Neural crest cell (in vitro differentiated cells): ENCODE measurements at places on chromosomes 2 and 18. TPM values are rescaled to one million over a fixed set of nuclear protein-coding genes. Genes with fewer than 3 reads are reported as not detected.
A peak's percentile ranks its signal among the peaks of the same experiment; 100 is the strongest.

DNA sequence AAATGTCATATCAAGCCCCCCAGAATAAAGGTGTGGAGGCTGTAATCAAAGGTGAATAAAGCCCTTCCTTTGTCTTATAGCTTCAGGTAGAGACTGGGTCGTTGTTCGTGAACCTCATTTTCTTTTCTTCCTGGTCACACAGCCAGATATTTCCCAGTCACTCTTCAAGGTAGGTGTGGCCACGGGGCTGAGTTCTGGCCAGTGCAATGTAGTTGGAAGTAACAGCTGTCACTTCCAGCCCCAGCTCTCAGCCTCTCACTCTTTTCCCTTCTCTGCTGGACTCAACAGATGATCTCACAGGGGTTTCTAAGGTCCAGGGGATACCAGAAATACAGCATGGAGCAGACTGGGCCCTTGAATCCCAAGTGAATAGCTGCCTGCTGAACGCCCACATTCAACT lies 15.8 kb upstream of the TRPM8 start:
- no peaks in the 10 kb centered on the region for H3K4me1 ChIP-seq
- peaks cover 50% of the 10 kb centered on the region for H3K27me3 ChIP-seq

DNA sequence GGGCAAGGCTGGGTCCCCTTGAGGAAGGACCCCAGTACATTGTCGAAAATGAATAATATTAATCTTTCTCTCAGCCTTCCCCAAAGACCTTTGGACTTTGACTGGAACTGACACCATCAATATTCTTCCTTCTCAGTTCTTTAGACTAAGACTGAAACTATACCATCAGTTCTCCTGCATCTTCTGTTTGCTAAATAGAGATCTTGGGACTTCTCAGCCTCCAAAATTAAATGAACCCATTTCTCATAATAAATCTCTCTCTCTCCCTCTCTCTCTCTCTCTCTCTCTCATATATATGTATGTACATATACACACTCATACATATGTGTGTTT lies 39.7 kb upstream of the VRK2 start:
- H3K27me3 ChIP-seq = no peaks in the 10 kb centered on the region
- no peak overlapping the region for H3K4me3 ChIP-seq
- no peak for DNase-seq
- H3K4me1 ChIP-seq = no peaks in the 10 kb centered on the region
- H3K27ac ChIP-seq = no peak overlapping the region

GRCh38 chr18:31487246-31488015 lies 10.5 kb upstream of the DSG2 start:
- no peak for DNase-seq
- peak overlapping the region; percentile 24 for H3K27ac ChIP-seq
- no peaks in the 10 kb centered on the region for H3K4me1 ChIP-seq
- no peak overlapping the region for H3K4me3 ChIP-seq

GRCh38 chr2:203177361-203177760 lies 61.5 kb upstream of the CYP20A1 start:
- H3K4me3 ChIP-seq = no peak overlapping the region
- no peak for DNase-seq
- H3K36me3 ChIP-seq = no peaks in the 10 kb centered on the region

DNA sequence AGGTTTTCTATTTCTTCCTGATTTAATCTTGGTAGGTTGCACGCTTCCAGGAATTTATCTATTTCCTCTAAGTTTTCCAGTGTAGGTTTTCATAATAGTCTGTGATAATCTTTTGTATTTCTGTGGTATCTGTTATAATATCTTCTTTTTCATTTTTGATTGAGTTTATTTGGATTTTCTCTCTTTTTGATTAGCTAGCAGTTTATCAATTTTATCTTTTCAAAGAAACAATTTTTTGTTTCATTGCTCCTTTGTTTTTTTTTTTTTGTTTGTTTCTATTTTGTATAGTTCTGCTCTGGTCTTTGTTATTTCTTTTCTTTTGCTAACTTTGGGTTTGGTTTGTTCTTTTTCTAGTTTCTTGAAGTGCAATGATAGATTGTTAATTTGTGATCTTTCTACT lies 51.3 kb downstream of the G6PC2 start:
- H3K4me1 ChIP-seq = no peaks in the 10 kb centered on the region
- no peak overlapping the region for H3K27ac ChIP-seq
- H3K4me3 ChIP-seq = no peak overlapping the region
- DNase-seq = no peak
- H3K27me3 ChIP-seq = no peaks in the 10 kb centered on the region
- peaks cover 14% of the 10 kb centered on the region for H3K36me3 ChIP-seq

- peaks cover 15% of the 10 kb centered on the region for H3K27me3 ChIP-seq
- peak; percentile 76 for DNase-seq
- H3K4me1 ChIP-seq = no peaks in the 10 kb centered on the region
- no peak overlapping the region for H3K27ac ChIP-seq
Measured at GRCh38 chr18:49898421-49898820, 85.1 kb upstream of the ACAA2 start.

DNA sequence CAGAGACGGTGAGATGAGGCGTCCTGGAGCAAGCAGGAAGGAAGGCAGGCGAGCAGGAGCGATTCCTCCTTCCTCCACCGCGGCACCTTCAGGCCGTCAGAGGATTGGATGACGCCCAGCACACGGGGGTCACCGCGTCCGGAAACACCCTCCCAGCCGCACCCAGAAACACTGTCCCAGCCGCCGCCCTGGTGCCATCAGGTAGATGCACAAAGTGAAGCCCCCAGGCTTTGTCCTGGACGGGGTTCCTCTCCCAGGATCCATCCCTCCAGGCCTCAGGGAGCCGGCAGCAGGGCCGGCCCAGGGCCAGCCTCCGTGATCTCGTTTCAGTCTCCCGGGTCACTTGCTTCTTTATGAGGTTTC lies 31.5 kb downstream of the RTP5 start:
- no peak for DNase-seq
- H3K27me3 ChIP-seq = peaks cover 11% of the 10 kb centered on the region
- peaks cover 24% of the 10 kb centered on the region for H3K4me1 ChIP-seq
- peak overlapping the region; percentile 32 for H3K4me3 ChIP-seq

- no peak overlapping the region for H3K4me3 ChIP-seq
- no peak overlapping the region for H3K27ac ChIP-seq
- H3K36me3 ChIP-seq = no peaks in the 10 kb centered on the region
Measured at GRCh38 chr2:19648583-19648982, 253.2 kb downstream of the TTC32 start.

- H3K4me1 ChIP-seq = no peaks in the 10 kb centered on the region
- no peak for DNase-seq
- no peak overlapping the region for H3K4me3 ChIP-seq
- H3K36me3 ChIP-seq = no peaks in the 10 kb centered on the region
- no peaks in the 10 kb centered on the region for H3K27me3 ChIP-seq
- H3K27ac ChIP-seq = no peak overlapping the region
Measured at GRCh38 chr2:229372207-229372606, 101.1 kb upstream of the PID1 start.

DNA sequence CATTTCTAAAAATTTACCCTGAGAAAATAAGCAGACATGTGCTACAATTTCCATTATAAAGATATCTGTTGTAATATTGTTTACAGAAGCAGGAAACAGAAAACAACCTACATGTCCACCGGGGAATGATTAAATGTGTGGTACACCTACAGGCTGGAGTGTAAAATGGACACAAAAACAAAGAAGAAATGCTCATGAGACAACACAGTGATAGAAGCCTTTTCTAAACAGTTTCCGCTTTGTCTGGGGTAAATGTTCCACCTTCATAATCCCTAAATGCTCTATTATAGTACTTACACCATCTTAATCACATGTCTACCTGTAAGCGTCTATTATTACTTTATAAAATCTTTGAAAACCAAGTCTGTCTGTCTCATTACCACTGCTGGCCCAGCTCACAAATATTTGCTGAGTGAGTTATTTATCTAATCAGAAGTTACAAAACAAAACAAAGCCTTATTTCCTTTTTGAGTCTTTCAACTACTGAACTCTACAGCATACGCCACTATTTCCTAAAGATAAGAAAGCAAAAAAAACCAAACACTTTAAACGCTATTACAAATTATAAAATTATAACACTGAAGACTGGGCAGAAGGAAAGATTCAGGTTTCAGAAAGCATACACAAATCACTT lies 95.3 kb downstream of the PIGN start:
- no peaks in the 10 kb centered on the region for H3K4me1 ChIP-seq
- H3K27ac ChIP-seq = no peak overlapping the region
- DNase-seq = no peak
- peaks cover 8% of the 10 kb centered on the region for H3K36me3 ChIP-seq

GRCh38 chr2:107325981-107326786 lies 440.2 kb upstream of the ST6GAL2 start:
- H3K27me3 ChIP-seq = no peaks in the 10 kb centered on the region
- no peak for DNase-seq
- H3K4me1 ChIP-seq = peaks cover 13% of the 10 kb centered on the region
- H3K4me3 ChIP-seq = no peak overlapping the region

DNA sequence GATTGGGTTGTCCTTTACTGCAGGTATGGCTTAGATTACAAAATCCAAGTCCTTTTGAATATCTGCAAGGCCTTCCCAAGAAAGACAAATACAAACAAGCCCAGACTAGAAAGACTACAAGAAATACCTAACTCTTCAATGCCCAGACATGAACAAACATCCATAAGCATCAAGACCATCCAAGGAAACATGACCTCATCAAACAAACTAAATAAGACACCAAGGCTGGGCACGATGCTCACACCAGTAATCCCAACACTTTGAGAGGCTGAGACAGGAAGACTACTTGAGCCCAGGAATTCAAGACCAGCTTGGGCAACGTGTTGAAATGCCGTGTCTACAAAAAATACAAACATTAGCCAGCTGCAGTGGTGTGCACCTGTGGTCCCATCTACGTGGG lies 31.7 kb downstream of the MAP4K3 start:
- H3K27ac ChIP-seq = no peak overlapping the region
- DNase-seq = no peak
- H3K4me3 ChIP-seq = no peak overlapping the region
- H3K4me1 ChIP-seq = peaks cover 51% of the 10 kb centered on the region
- H3K27me3 ChIP-seq = no peaks in the 10 kb centered on the region

DNA sequence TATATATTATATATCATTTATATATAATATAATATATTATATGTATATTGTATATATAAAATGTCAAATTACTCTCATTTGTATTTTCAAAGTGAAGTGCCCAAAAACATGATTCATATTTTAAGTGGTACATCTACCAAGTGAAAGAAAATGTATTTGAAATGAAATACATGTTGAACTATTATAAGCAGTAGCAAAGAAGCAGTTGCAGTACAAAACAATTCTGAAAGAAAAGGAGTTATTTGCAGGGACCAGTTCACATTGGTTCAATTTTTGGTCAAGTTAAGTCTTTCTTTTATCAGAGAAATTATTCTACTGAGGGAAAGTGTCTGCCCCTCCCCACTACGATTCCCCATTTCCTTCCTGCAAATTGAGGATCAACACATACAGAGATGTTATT lies 51.9 kb downstream of the APLF start:
- H3K27ac ChIP-seq = no peak overlapping the region
- H3K36me3 ChIP-seq = no peaks in the 10 kb centered on the region
- no peaks in the 10 kb centered on the region for H3K27me3 ChIP-seq
- no peak overlapping the region for H3K4me3 ChIP-seq
- H3K4me1 ChIP-seq = no peaks in the 10 kb centered on the region

DNA sequence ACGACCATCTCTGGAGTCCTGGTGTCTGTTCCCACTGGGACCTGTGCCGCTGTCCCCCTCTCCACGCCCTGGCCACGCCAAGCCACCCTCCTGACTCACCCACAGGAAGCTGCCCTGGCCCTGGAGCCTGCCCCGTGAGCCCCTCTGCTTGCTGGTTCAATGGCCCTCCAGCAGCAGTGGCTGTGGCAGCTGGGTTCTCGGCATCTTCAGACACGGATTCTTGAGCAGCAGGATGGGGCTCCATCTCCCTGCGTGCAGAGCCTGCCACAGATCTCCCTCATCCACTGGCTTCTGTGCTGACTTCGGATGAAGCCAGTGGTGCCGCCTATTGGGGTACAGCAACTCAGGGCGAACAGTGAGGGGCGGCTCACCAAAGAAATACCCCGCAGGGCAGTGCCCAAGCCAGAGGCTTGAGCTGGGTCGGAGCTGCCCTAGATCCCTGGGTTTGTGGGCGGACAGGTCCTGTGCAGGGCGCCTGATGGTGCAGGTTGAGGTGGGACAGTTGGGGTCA lies 14.0 kb downstream of the CAPN10 start:
- H3K27me3 ChIP-seq = no peaks in the 10 kb centered on the region
- no peaks in the 10 kb centered on the region for H3K36me3 ChIP-seq
- peaks cover 7% of the 10 kb centered on the region for H3K4me1 ChIP-seq
- H3K27ac ChIP-seq = no peak overlapping the region
- no peak for DNase-seq
- no peak overlapping the region for H3K4me3 ChIP-seq

GRCh38 chr18:23871410-23871809 lies 143.1 kb upstream of the TTC39C start:
- H3K4me1 ChIP-seq = no peaks in the 10 kb centered on the region
- no peak overlapping the region for H3K27ac ChIP-seq
- H3K4me3 ChIP-seq = no peak overlapping the region
- H3K36me3 ChIP-seq = no peaks in the 10 kb centered on the region

DNA sequence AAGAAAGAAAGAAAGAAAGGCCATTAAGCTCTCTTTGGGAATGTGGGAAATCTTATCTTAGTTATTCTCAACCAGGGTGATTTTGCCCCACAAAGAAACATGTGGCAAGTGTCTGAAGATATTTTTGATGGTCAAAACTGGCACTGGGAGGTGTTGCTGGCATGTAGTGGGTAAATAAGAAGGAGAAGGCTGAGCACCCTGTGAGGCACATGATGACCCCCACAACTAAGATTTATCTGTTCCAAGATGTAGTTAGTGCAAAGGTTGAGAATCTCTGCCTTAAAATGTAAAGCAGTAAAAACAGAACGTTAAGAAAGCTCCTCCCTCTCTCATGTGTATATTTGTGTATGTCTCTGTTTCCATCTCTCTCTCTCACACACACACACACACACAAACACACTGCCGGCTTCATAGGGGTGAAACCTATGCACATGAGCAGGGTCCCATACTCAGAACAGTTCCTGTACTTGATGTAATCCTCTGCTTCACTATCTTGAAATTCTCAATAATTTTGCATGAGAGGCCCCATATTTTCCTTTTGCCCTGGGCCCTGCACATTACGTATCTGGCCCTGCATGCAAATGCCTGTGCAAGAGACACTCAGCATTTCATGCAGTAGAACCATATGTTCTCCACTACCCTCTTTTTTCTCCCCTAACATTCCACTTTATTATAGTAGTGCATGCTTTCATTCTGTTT lies 94.3 kb downstream of the MREG start:
- no peaks in the 10 kb centered on the region for H3K27me3 ChIP-seq
- no peaks in the 10 kb centered on the region for H3K36me3 ChIP-seq
- H3K4me3 ChIP-seq = no peak overlapping the region
- H3K27ac ChIP-seq = no peak overlapping the region
- DNase-seq = no peak
- peaks cover 42% of the 10 kb centered on the region for H3K4me1 ChIP-seq

DNA sequence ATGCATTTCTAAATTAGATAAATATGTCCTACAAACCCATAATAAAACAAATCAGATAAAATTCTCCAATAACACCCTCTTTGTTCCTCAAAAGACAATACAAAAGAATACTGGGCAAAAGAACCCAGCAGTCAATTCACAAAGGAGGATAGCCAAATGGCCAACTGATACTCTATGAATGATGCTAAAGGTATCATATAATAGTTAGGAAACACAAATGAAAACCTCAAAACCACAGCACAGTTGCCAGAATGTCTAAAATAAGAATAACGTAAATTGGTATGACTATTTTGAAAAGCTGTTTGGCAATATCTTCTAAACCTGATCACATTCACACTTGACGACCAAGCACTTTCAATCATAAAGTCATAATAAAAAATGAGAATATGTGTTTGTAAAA lies 315.4 kb downstream of the CDH7 start:
- H3K4me1 ChIP-seq = peaks cover 5% of the 10 kb centered on the region
- no peak overlapping the region for H3K27ac ChIP-seq
- H3K27me3 ChIP-seq = no peaks in the 10 kb centered on the region
- peaks cover 7% of the 10 kb centered on the region for H3K36me3 ChIP-seq
- DNase-seq = no peak

The CAPN13 gene
- total RNA-seq = not detected in 2 replicates

The LYG1 gene
- 1.7 and 1.9 TPM in 2 replicates for total RNA-seq

The COLEC12 gene
- 1.7 and 2.0 TPM in 2 replicates for total RNA-seq
